ENCODE measurements at places on chromosomes 3 and 15. TPM values are rescaled to one million over a fixed set of nuclear protein-coding genes. Genes with fewer than 3 reads are reported as not detected.

Gene CCR8
- not detected for total RNA-seq

Gene C3orf20
- not detected for total RNA-seq

GRCh38 chr3:15345066-15345607 lies 12.8 kb upstream of the SH3BP5 start:
- no peak for DNase-seq

Gene FGF7
- 183 TPM for total RNA-seq

Gene DUOXA2
- total RNA-seq = not detected

DNA sequence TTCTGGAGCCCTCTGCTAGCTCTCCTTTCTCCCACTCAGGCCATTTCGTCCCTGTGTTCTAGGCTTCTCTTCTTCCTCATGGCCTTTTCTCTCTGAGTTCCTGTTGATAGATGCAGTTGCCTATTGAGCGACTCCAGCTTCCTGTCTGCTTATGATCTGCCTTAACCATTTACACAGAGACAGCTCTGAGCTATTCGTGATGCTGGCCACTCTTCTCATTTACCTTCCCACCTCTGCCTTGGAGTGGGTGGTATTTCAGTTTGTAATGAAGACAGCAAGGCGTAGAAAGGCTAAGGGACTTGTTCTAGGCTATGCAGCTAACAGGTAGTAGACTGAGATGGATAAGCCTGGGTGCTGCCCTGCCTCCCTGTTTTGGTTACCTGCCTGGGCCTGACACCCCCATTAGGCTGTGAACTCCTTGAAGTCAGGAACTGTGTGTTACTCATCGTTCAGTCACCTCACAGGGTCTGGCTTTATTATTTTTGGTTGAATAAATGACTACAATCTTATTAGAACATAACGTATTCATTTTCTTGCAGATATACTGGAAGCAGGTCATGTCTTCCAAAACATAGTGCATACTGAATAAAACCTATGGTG lies 12.6 kb upstream of the ZBTB47 start:
- DNase-seq = no peak

Gene EPHA3
- total RNA-seq = 28.6 TPM

GRCh38 chr15:49215768-49216739 lies 46.0 kb downstream of the GALK2 start:
- no peak for DNase-seq

Gene KBTBD13
- total RNA-seq = 0.37 TPM
